ENCODE measurements at places on chromosomes 7 and 10.

- no peak for DNase-seq
Measured at GRCh38 chr7:93544691-93545090, 29.8 kb downstream of the CALCR start.

GRCh38 chr10:11612021-11613001, 861 bp upstream of the USP6NL start:
- peak; percentile 44 for DNase-seq

DNA sequence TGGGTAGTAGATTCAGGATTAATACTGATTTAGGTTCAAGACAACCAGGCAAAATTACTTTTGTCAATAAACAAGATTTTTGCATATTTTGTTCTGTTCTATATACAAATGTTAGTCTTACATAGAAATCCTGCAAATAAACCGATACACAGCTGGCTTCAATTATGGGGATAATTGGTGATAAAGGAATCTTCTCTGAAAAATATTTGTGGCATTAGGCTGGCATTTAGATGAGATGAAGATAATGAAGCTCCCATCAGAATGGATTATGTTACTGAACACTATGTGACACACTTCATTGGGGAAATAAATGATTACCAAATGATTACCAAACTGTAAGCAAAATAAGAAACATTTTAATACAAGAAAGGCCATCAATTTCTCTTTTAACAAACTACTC, 65.8 kb downstream of the NT5C2 start:
- no peak for DNase-seq

GRCh38 chr10:104139221-104139620, 17.2 kb downstream of the SFR1 start:
- DNase-seq, result no peak

Data from pons (tissue), 1 donor.